ENCODE measurements at places on chromosomes 4 and X.

GRCh38 chr4:6563935-6564645 lies 10.9 kb upstream of the MAN2B2 start:
- DNase-seq, result no peak

DNA sequence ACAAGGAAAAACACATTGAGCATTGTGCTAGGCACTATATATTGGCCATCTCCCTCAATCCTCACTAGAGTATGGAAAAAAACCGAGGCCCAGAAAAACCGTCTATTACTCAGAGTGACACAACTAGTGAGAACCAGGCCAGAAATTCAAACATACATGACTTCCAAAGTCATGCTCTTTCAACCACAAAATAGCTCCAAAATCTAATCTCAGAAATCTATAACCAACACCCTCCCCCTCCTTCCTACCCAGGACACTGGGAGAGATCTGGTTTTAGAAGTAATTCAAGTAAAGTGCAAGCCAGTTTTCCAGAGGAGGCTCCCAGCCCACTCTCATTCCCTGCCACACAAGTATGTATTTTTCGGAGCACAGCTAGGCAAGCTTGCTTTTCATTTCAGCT lies 7.6 kb downstream of the HS3ST1 start:
- no peak for DNase-seq

DNA sequence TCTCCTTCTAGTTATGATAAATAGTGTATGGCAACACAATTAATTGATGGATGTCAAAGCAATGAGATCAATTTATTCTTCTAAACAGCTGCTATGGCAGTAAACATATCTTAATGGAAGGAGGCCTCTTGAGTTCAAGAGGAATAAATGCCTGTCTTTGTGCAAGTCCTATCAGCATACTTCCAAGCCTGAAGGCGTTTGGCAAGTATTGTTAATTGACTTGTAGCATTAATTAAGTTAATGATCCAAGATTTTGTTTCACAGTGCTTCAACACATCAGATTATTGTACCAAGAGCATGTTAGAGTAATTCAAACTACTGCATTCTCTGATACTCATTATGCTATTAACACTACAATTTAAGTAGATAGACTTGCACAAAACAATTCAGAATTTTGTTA lies 144.8 kb downstream of the FAT4 start:
- no peak for DNase-seq

DNA sequence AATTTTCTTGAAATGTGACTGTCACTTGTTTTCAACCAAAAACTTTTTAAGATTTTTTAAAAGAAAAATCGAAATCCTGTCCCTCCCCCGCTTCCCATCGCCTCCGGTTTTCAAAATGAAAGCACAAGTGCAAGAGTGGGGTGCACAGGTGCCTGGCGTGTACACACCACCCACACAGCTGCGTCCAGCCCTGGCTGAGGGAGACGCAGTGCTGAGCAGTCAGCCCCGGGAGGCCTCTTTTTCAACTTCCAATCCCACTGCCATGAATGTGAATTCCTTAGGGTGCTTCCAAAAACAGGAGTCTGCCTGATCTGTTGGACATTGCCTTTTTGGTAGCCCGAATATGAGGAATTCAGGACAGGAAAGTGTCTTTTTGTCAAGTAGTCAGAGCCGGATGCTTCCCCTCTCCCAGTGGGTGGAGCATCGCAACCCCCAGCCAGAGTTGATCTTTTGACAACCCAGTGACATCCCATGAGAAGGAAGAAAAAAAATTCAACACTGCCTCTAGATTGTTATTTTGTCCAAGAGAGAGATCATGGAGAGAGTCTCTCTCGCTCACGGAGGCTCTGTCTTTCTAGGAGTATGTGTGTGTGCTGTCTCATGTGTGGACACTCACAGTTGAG lies 8.9 kb downstream of the PRRG3 start:
- DNase-seq, result no peak

DNA sequence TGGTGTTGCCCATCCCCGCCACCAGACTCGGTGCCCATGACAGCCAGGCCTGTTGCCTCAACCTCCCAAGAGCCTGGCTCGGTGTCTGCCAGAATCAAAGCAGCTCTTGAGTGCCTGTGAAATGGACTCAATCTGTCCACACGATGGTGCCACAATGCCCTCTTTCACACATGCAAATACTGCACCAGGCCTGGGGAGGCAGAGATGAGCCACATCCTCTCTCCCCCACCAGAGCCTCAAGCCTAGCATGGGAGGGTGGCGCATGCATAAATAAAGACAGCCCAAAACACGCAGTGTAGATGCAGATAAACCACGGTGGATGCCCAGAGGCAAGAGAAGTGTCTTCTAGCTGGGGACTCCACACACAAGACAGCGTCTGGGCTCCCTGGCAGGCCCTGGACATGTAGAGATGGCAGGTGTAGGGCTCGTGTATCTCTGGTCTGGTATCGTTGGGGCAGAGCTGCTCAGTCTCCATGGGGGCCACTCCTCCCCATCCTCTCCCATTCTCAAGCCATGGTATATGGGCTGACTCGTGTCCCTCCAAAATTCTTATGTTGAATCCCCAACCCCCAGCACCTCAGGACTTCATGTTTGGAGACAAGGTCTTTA lies 65.6 kb downstream of the JAKMIP1 start:
- peak; percentile 66 for DNase-seq

DNA sequence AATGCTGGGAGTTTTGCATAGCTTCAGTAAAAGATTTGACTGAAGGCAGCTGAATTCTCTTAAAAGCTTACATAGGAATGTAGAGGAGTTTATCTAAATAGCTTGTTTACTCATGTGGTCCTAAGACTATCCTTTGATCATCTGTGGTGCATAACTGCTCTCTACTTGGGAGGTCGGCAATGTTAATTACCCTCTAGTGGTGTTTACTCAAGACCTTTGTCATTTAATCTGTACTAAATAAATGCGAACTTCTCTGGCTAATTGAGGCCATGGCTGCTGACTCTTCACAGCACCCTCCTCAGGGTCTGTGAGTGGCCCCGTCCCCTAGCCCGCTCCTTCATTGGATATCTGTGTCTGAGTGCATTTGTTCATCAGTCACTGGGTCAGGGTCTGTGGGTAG lies 13.8 kb upstream of the TMEM33 start:
- no peak for DNase-seq

DNA sequence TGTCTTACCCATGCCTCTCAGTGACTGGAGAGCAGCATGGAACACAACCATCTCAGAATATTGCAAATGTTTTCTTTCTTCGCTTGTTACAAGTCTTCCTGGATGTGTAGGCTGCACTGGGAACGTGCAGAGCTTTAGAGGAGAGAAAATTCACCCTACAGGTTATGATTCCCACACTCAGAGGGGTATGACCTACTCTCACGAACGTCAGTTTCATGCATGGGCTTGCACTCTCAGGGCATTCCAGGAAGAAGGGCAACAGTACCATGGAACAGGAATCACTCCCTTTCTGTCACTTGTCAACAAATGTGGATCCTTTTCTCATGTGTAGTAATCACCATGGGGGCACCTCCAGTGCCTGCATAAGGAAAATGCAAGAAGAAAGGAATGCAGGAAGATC lies 75.8 kb downstream of the NBDY start:
- no peak for DNase-seq

DNA sequence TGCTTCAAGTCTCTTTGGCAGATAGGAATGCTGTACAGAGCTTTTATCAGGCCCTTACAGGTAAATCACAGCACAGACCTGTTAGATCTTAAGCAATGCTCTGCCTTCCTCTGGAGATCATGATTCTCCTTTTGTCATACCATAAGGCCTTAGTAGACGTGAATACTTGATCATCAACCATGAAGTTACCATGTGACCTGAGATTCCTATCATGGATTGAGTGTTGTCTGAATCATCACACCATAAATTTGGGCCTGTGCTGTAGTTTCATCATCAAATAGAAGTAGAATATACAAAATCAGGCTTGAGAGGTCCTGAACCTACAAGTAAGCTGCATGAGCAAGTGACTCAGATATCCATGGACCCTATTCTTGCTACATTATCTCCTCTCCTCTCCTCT lies 466.8 kb upstream of the INTU start:
- no peak for DNase-seq

- no peak for DNase-seq
Measured at GRCh38 chr4:5757536-5757935, 46.5 kb downstream of the EVC start.

GRCh38 chrX:53817548-53817947 lies 131.0 kb upstream of the HUWE1 start:
- no peak for DNase-seq

GRCh38 chrX:103845165-103845653 lies 13.2 kb upstream of the RAB9B start:
- DNase-seq, result peak; percentile 74
